ENCODE measurements at places on chromosomes 11 and 22. TPM values are rescaled to one million over a fixed set of nuclear protein-coding genes. Genes with fewer than 3 reads are reported as not detected.

DNA sequence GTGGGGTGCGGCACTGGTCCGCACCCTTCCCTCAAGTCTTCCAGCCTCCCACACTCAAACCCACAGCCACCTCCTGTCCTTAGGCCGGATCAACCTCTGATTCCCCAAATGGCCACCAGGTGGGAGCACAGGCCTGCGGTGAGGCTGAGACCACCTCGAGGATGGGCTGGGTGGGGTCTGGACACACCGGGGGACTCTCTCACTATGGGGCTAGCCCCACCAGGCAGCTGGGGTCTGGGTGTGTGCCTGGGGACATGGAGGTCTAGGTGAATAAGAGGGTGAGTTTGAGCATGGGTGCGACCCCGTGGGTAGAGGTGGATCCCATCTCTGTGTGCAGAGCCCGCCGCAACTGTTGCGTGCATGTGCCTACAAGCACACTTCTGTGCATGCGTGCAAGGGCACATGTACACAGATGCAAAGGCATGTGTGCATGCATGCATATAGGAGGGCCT, 32.6 kb downstream of the MYO18B start:
- no peak overlapping the region for H3K27ac ChIP-seq
- no peak overlapping the region for H3K4me3 ChIP-seq
- no peaks in the 10 kb centered on the region for H3K4me1 ChIP-seq
- DNase-seq, result no peak

DNA sequence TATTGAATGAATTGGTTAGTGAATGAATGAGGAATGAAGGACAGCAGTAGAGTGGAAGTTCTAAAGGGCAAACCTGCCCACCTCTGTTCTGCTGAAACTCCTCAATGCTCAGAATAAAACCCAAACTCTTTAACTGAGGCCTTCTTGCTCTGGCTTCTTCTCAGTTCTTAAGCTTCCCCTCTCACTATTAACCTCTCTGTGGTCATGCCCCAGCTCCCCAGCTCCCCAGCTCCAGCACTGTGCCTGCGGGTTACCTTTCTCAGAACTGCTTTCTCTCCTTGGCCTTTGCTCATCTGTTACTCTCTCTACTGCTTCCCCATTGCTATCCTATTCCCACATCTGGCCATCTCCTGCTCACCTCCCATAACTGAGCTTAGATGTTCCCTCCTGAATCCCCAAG, 137.4 kb downstream of the NXPE2 start:
- no peak overlapping the region for H3K4me3 ChIP-seq
- no peak for DNase-seq
- H3K27ac ChIP-seq, result no peak overlapping the region
- no peaks in the 10 kb centered on the region for H3K4me1 ChIP-seq

- no peak for DNase-seq
- no peak overlapping the region for H3K4me3 ChIP-seq
Observed at GRCh38 chr22:46674906-46675305, 54.7 kb downstream of the GRAMD4 start.

DNA sequence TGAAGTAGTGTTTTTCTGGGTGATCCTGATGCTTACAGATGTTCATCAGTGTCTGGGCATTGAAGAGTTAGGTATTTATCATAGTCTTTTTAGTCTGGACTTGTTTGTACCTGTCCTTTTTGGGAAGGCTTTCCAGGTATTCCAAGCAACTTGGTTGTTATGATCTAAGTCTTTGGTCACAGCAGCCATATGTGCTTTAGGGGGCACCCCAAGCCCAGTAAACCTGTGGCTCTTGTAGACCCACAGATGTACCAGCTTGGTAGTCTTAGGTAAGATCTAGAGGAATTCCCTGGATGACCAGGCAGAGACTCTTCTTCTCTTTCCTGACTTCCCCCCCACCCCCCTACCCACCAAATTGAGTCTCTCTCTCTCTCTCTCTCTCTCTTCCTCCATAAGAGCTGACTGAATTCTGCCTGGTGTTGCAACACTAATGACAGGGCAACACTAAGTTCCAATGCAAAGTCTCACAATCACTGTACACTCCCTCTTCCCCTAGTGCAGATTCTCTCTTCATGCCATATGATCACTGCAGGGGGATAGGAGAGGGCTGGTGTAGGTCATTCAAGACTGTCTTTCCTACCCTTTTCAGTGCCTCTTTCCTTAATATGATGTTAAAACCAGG, 24.5 kb upstream of the MMP8 start:
- H3K4me3 ChIP-seq, result no peak overlapping the region
- H3K4me1 ChIP-seq, result no peaks in the 10 kb centered on the region
- no peaks in the 10 kb centered on the region for H3K36me3 ChIP-seq
- no peaks in the 10 kb centered on the region for H3K27me3 ChIP-seq
- no peak overlapping the region for H3K27ac ChIP-seq

DNA sequence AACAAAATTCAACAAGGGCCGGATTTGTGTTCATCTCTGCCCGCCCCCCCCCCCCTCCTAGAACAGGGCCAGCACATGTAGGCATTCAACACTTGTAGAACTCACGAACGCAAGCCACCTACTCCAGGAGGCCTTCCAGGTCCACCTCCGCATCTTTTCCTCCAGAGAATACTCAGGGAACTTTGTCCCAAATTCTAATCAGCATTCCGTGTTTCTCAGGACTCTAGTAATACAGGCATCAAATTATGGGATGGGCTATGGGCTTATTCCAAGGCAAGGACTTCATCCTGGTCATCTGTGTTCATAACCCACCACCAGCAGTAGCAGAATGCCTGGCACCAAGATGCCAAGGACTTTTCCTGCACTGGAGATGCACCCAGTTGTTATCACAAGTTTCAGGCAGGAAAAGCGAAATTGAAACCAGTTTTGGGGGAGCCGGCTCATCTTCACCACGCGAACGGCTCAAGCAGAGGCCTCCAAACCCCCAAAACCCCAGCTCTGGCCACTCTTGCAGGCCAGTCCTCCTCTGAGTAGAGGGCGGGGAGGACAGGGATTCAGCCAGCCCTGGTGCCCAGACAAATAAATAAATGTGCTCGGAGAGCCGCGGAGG, 462 bp downstream of the UBE2L6 start:
- DNase-seq, result no peak
- peaks cover 8% of the 10 kb centered on the region for H3K4me1 ChIP-seq
- no peaks in the 10 kb centered on the region for H3K36me3 ChIP-seq
- no peaks in the 10 kb centered on the region for H3K27me3 ChIP-seq
- H3K4me3 ChIP-seq, result peak overlapping the region; percentile 86
- peak overlapping the region; percentile 40 for H3K27ac ChIP-seq

DNA sequence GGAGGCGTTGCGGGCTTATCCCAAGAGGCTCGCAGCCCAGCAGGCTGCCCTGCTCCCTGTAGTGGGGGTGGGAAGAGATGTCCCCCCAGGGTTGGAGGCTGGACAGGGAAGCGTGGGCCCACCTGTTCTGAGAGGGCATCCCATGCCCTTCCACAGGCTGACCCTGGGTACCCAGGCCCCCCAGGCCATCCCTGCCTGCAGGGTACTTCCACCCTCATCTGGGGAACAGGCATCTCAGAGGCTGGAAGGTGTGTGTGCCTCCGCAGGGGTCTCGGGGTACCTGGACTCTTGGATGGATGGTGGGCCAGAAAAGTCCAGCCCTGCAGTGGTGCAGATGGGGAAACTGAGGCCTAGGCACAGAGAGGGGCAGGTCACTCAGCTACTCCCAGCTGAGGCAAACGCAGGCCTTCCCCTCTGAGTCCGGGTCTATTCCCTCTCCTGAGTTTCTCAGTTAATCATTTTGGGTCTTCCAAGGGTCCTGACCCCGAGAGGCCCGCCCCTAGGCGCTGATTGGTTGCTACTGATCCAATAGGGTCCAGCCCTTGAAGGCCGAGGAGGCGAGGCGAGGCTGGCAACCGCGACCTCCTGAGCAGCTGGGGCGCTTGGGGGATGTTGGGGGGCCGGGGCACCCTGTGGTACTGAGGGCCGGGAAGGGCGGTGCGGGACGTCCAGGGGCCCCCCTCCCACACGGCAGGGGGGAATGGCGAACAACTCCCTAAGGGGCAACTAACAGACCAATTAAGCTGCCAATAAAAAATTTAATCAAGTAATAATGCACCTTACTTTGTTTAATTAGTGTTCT, 23.8 kb downstream of the FLRT1 start:
- DNase-seq, result no peak
- no peaks in the 10 kb centered on the region for H3K27me3 ChIP-seq
- H3K4me1 ChIP-seq, result peaks cover 5% of the 10 kb centered on the region
- no peaks in the 10 kb centered on the region for H3K36me3 ChIP-seq
- no peak overlapping the region for H3K4me3 ChIP-seq

- no peak for DNase-seq
- no peak overlapping the region for H3K27ac ChIP-seq
- no peaks in the 10 kb centered on the region for H3K4me1 ChIP-seq
- H3K36me3 ChIP-seq, result no peaks in the 10 kb centered on the region
Observed at GRCh38 chr11:132231656-132232347, 861.4 kb downstream of the NTM start.

DNA sequence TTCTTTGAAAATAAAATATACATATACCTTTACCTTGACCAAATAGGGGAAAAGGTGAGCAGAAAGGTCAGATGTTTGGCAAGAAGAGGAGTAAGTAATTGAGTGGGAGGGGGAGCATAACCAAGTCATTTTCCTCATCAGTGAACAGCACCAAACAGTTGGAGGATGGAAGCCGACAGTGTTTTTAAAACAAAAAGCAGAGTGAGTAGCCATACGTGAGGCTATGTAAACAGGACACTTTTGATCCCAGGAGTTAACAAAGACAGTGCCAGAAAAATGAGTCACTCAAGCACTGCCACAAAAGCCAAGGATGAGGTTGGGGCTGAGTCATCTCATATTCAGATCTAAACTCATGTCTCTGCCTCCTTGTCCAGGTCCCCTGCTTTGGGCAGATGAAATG, 734.7 kb downstream of the KCNA4 start:
- no peak overlapping the region for H3K4me3 ChIP-seq
- H3K36me3 ChIP-seq, result no peaks in the 10 kb centered on the region
- no peaks in the 10 kb centered on the region for H3K27me3 ChIP-seq
- DNase-seq, result no peak
- peaks cover 3% of the 10 kb centered on the region for H3K4me1 ChIP-seq

DNA sequence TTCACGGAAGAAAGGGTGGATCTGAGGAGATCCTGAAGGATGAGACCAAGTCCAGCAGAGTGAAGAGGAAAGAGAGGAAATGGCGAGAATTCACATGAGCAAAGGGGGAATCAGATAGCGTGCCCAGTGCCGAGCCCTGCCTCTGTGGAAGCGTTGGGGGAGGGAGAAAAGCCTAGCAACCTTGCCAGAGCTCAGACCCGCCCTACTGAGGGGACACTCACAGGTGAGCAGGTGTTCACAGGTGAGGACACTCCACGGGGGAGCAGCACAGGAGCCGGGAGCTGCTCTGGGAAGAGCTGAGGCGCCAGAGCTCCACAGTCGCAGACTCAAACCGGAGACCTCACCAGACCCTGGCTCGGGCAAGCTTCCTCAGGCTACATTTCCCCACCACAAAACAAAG, 56.2 kb downstream of the MICAL3 start:
- H3K36me3 ChIP-seq, result no peaks in the 10 kb centered on the region

DNA sequence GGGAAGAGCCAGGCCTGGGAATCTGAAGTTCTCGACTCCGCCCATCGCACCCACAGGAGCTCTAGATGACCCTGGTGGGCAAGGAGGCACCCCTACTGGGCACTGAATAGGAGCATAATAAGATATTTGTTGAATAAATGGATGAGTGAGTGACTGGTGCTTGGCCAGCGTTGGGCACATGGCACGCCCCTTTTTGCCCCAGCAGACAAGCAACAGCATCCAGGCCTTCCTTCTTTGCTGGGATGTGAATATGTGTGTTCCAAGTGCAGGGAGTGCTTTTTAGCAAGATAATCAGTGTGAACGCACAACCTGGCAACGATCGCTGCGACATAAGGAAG, 443 bp upstream of the CELF1 start:
- H3K4me3 ChIP-seq, result peak overlapping the region; percentile 85
- no peaks in the 10 kb centered on the region for H3K36me3 ChIP-seq
- peak overlapping the region; percentile 85 for H3K27ac ChIP-seq
- peaks cover 25% of the 10 kb centered on the region for H3K4me1 ChIP-seq
- no peak for DNase-seq
- H3K27me3 ChIP-seq, result no peaks in the 10 kb centered on the region

- no peak overlapping the region for H3K27ac ChIP-seq
- H3K27me3 ChIP-seq, result no peaks in the 10 kb centered on the region
- H3K4me3 ChIP-seq, result no peak overlapping the region
- no peaks in the 10 kb centered on the region for H3K36me3 ChIP-seq
Observed at GRCh38 chr22:47592791-47593190, 830.3 kb downstream of the TBC1D22A start.

DNA sequence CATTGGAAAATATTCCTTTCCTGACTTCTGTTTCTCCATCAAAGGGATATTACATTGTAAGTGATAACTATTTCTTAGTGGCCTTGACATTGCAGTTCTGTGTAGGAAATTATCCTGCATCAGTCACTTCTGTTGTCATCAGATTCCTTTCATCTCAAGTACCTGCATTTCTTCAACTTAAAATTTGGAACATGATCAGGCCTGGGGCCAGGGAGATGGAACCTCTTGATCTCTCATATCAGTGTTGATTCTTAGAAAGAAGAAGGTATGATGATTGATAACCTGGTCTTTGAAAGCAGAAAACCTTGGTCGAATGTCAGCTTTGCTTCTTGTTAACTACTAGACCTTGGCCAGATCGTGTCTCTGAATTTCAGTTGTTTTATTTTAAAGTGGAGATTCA, 93.6 kb downstream of the NAV2 start:
- no peak overlapping the region for H3K27ac ChIP-seq
- H3K4me3 ChIP-seq, result no peak overlapping the region
- H3K4me1 ChIP-seq, result peaks cover 29% of the 10 kb centered on the region
- no peaks in the 10 kb centered on the region for H3K27me3 ChIP-seq

DNA sequence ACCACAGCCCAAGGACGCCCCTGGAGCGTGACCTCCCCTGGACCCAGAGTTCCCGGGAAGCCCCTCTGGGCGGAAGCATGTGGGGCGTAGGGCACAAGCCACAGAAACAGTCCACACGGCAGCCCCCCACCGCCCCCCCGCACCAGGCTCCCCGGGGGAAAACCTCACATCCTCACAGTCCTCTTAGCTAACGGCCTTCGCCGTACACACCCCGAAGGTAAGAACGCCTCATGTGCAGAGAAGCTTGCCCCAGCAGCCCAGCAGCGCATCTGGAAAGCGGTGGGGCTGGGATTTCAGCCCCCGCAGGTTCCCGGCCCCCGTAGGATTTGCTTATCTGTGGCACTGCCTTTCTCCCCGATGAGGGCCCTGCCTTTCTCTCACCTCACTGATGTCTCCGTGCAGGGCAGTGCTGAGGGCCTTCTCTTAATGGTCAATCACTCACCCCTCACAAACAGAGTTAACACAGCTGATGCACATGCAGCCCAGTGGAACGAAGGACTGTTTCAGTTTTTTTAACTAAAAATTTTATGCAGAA, 309.2 kb downstream of the BRD1 start:
- no peak overlapping the region for H3K27ac ChIP-seq
- DNase-seq, result no peak
- H3K4me3 ChIP-seq, result no peak overlapping the region
- H3K4me1 ChIP-seq, result no peaks in the 10 kb centered on the region
- no peaks in the 10 kb centered on the region for H3K36me3 ChIP-seq

The SERHL2 gene
- total RNA-seq, result not detected

The LRRN4CL gene
- total RNA-seq, result 22.5 TPM

The CHADL gene
- total RNA-seq, result 3.2 TPM

The TYR gene
- not detected for total RNA-seq

The ENTHD1 gene
- total RNA-seq, result not detected

The GRIK4 gene
- total RNA-seq, result not detected

The MYOD1 gene
- total RNA-seq, result not detected

The MACROD1 gene
- total RNA-seq, result 15.8 TPM

The NLRP14 gene
- total RNA-seq, result not detected

The SART1 gene
- 32.5 TPM for total RNA-seq

The TAF1D gene
- 99.4 TPM for total RNA-seq

The ACTN3 gene
- not detected for total RNA-seq

The DAGLA gene
- total RNA-seq, result 1.2 TPM

The TCN1 gene
- not detected for total RNA-seq

The IRF7 gene
- 33.8 TPM for total RNA-seq

The CADM1 gene
- total RNA-seq, result 1.4 TPM
